ENCODE measurements at places on chromosomes 4 and X. TPM values are rescaled to one million over a fixed set of nuclear protein-coding genes. Genes with fewer than 3 reads are reported as not detected.

DNA sequence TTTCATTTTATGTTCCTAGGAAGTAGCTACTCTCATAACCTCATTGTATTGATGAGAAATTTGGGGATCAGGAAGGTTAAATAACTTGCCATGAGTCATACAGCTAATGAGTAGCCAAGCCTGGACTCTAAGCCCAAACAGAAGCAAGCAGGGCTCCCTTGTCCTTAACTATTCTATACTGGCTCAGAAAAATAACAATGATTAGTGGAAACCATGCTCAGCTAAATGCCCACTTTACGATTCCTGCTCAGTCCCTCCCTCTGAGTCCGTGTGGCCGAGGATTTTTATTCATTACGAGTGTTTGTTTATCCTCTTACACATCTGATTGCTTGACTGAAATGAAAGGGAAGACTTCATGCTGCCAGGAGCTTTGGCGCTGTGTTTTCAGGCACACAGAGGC, 100.9 kb downstream of the SLC34A2 start:
- no peak for DNase-seq

GRCh38 chr4:16160457-16160856, 65.8 kb downstream of the TAPT1 start:
- no peak for DNase-seq

GRCh38 chrX:39507034-39507433, 590.7 kb downstream of the BCOR start:
- no peak for DNase-seq

GRCh38 chr4:176981551-176981950, 188.8 kb upstream of the VEGFC start:
- DNase-seq, result no peak

DNA sequence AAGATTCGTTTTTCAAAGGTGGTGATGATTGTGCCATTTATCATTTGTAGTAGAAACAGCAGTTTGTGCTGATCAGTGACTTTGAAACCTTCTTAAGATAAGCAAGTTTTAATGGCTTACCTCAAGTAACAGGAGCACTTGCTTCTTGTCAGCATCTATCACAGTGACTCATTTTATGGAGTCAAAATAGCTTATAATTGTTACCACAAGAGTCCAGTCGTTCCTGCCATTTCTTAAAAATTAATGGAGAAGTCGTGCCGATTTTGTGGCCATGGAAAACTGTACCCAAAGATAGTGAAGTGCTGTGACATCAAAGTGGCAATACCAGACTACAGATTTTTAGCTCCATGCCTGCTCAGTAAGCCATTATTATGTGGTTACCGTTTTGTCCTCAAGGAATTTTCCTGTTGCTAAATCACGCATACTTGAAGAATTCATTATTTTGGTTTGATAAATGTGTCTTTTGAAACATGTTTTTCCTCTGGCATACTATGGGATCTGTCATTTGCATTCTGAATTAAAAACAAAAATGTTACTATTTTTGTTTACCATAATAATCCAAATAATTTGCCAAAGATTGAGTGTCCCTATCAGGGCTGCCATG, 129.9 kb downstream of the CBR4 start:
- no peak for DNase-seq

GRCh38 chr4:73803213-73803612, 33.3 kb upstream of the CXCL6 start:
- DNase-seq, result no peak

- DNase-seq, result no peak
Observed at GRCh38 chr4:54745031-54745770, 87.4 kb downstream of the KIT start.

DNA sequence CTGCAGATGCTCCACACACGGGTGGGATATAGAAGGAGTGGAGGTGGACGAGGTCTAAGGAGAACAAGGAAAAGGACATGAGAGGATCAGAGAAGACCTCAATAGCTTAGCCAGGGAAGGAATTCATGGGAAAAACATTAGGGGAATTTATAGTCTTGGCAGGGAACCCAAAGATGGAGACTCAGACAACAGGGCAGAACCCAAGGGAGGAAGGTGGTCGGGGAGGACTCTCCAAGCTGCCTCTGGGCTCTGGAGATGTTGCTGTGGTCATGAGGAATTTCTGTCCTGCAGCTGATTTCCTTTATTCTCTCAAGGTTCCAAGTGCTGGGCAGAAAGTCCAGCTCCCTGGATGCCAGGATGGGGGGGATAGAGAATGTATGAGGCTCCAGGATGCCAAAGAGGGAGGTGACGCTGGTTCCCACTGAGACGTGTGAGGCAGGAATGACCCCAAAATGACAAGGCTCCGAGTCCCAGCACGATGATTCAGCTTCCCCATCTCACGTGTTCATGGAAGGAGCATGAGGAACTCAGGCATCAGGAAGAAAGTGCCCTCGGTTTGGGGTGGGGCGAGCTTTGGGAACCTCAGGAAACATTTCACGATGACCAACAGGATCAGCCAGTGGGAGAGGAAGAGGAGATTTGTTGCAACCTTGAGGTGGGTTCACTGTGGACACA, 57.0 kb upstream of the PPP2R3B start:
- no peak for DNase-seq

- DNase-seq, result peak; percentile 23
Observed at GRCh38 chr4:5952975-5953951, 60.4 kb upstream of the CRMP1 start.

DNA sequence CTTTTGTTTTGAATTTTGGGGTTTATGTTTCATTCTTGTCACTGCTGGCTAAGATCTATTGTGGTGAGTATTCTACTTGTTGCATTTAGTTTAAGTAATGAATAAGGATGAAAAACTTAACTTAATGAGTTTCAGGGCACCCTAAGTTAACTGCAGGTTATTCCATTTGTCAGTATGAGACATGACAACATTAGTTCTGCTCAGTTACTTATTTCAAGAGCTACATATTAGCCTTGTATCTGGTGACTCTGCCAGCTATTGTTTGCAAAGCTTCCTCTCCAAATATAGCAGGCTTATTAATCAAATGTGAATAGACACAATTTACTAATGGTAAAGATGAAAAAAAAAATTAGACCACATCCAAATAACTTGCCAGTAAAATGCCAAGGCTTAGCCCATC, 567.1 kb downstream of the IL15 start:
- DNase-seq, result no peak

DNA sequence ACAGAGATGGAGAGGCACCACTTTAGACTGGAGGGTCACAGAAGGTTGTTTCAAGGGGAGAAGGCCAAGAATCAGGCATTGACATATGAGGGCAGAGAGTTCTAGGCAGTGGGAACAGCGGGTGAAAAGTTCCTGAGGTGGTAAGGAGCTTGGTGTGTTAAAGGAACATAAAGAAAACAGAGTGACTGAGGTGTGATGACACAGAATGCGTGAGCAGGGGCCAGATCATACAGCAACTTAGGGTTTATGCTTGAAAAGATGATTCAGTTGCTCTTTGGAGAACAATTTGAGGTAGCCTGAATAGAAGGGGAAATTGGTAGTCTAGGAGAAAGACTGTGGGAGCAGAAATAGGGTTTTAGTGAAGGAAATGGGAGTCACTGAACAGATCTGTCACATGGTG, 179.2 kb downstream of the AMELX start:
- no peak for DNase-seq

DNA sequence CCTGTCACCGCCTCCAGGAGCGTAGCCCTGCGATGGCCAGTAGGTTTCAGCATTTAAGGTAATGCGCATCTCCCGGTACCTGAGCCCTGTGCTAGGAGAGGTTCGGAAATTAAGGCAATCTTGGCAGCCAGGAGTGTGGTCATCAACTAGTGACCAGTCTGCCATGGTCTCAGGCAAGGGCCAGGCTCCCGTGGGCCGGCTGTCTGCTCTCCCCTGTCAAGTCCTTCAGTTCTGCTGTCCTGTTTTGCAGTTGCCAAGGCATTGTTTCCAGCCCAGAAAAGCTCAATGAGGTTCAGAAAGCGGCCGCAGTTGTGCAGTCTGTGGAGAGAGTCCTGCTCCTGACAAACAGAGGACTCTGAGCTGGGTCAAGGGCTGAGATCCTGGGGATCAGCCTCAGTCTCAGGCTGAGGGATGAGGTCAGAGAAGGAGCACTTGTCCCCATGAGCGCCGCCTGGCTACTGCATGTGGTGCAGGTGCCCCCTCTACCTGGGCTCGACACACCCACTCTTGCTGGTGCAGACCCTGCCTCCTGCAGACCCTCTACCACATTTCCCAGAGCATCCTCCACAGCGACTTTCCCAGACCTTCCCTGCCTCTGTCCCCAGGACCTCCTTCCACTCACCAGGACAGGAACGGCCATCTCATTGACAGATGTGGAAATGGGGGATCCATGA, 53.4 kb upstream of the PSAPL1 start:
- DNase-seq, result peak; percentile 72

DNA sequence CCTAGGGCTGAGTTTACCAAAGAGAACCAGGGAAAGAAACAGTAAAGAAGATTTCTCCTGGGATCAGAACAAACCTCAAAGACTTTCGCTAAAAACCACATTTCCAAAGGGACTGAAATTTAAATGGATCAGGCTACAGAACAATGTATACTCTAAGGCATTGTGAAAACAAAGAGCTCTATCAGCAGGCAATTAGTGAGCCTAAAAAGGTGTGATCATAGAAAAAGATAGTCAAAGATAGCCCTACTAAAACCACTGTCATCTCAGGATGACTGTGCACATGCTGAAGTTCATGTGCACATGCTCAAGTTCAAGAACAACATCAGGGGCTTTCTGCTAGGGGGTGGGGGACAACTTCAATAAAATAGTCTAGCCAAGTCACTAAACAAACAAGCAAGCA, 12.9 kb upstream of the SMIM10L2A start:
- no peak for DNase-seq

GRCh38 chrX:115054876-115055275, 37.5 kb upstream of the IL13RA2 start:
- DNase-seq, result no peak

DNA sequence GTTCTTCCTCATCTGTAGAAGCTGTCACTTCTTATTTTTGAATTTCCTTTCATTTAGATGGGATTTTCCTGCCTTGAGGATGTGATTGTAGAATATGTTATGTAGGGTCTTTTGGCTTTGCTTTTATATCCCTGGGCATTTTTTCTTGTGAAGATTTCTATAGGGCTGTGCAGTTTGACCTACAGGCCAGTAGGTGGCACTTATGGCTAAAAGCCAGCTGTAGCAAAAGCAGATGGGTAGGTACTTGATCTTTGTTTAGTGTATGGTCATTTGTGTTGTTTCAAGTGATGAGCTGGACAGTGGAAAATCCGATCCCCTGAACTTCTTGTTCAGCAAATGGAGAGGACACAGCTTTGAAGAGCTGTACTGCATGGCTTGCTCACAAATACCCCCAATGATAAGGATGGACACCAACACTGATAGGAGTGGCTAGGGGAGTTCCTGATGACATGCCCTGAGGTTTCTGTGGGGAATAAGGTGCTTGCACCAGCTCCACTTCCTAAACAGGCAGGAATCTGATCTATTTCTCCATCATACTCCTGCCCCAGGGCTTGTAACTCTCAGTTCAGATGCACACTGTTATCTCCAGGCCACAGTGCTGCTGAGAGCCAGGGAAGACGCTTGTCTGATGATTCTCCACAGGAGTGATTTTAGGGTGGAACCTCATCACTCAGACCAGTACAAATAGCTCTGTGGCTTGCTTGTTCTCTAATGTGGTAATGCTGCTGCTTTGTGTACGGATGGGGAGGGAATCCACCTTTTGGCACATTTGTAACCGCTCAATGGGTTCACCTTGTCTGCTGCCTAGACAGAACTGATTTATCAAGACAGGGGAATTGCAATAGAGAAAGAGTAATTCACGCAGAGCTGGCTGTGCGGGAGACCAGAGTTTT, 417.1 kb upstream of the MAGEB16 start:
- DNase-seq, result no peak

DNA sequence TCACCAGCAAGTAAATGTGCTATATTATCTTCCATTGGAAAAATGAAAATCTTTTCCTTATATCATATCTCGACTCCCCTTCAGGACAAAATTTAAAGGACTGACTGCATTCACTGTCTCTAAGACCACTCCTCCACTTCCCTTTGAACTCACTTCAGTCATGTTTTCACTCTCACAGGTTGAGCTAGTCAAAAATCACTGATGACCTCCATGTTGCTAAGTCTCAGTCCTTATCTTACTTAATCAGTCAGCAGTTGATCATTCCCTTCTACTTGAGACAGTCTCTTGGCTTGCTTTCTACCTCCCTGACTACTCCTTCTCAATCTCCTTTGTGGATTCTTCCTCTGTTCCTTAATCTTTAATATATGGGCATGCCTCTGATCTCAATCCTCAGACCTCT, 117.0 kb upstream of the LSM6 start:
- DNase-seq, result no peak

DNA sequence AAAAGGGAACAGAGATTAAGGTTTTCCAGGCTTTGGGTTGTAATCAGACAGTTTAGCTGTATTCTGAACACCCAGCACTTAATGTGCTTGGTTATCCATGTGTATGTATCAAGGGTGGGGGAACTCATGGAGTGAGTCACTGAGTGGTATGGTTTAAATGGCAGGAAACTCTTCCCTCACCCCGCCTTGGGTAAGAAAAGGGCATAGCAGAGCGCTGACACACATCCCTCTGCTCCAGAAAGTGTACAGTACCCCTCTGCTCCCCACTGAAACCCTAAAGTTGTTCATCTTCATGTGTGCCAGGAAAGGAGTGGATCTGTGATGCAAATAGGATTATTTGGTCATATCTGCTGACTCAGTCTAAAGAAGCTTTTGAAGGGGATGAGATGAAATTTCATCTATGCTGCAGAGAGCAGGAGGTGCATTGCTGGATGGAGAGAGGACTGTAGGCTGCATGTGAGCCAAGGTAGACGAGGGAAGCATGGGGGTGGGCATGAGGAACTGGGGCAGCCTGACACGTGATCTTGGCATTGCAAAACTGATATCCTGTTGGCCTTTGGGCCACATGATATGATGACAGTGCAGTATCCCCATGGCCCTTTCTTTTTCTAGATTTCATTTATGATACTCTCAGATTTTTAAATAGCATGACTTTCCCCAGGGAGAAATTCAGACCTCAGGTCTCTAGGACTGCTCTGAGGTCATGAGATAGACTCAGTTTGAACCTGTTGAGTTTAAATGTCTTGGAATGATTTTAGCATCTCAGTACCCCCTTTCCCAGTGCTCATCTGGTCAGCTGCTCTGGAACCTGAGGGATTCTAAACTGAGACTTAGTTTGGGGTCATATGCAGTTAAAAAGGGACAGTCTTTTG, 84.8 kb downstream of the TMEM164 start:
- no peak for DNase-seq

GRCh38 chrX:39836802-39837420, 260.8 kb downstream of the BCOR start:
- DNase-seq, result no peak

Gene TBX22
- 0.81 TPM for total RNA-seq

Gene USP17L28
- total RNA-seq, result not detected

Gene RP2
- 4.6 TPM for total RNA-seq

Gene SLC6A14
- not detected for total RNA-seq

Gene ANKRD37
- 3.7 TPM for total RNA-seq

Gene CLDN2
- not detected for total RNA-seq

Gene PRKG2
- total RNA-seq, result 1.9 TPM

Gene PABPC1L2A
- 0.35 TPM for total RNA-seq

Gene ADGRL3
- 5.9 TPM for total RNA-seq
